ENCODE measurements at places on chromosomes 6 and 20.

GRCh38 chr6:15535495-15536197 lies 127.2 kb downstream of the DTNBP1 start:
- DNase-seq: no peak

DNA sequence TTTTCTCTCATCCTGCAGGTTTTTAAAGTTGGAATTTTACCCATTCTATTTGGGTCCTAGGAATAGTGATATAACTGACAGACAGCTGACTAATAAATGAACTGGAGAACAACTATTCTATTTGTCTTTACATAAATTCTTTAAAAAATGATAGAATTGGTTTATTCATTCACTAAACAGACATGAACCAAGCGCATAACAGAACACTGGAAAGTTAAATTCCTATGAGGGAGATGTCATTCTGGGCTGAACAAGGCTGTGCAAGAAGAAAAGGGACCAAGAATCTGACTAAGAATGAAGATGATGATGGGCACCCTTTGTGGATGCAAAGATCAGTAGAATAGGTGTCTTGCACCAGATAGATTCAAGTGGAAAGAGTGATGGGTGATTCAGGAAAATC lies 256.3 kb upstream of the SASH1 start:
- DNase-seq: peak; percentile 53

DNA sequence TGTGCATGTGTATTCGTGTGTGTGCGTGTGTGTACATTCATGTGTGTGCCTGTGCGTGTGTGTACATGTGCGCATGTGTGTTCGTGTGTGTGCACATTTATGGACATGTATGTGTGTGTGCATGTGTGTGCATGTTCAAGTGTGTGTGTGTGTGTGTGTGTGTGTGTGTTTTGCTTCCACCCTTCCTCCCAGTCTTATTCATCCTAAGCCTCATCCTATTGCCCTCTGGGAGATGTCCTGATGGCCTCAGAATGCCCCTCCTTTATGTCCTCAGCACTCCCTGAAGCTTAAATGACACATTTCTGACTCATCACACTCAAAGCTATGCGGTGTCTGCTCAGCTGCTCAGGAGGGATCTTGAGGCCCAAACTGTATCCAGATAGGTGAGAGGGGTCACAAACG lies 76.6 kb upstream of the CCDC167 start:
- no peak for DNase-seq

- DNase-seq: no peak
These were observed 2.4 kb downstream of the SLC22A23 start for GRCh38 chr6:3454273-3455010.

DNA sequence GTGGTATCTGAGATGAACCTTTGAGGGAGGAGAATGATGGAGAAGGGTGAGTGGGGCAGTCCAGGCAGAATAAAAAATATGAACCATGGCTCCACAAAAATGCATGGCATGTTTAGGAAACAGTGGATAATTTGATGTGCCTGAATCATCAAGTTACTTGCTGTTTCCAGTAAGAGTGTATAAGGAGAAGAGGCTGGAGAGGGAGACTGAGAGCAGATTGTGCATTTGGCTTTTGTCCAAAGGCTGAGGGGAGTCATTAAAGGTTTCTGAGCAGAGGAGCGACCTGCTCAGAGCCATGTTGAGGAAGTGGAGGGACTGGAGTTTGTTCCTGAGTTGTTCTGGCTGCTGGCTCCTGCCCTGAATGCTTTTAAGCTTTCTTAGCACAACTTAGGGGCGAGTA lies 6.1 kb downstream of the MMP24 start:
- no peak for DNase-seq

DNA sequence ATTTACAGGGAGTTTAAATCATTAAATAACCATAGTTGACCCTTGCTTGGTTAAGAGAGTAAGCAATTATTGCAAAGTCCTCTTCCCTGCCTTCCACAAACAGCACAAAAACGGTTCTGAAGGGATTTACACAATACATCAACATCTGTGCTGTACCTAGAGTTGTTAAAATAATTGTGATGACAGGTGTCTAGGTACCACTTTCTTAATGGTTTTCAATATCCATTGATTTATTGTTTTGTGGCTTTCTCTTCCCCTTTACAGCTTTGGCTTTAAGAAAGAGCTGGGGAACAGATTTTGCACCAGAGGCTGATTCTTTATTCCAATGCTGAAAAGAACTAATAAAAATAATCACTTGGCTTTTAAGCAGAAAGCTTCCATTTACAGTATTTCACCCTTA lies 598 bp upstream of the SOX4 start:
- DNase-seq: no peak

Measured in foreskin melanocyte (primary cell).